NCI-H2081 treated with DMSO at 0.1 percent for 48 hours (cell line): ENCODE measurements at places on chromosomes 3 and 15.

- no peak for DNase-seq
Observed at GRCh38 chr3:111677007-111677392, 81.9 kb upstream of the ZBED2 start.

DNA sequence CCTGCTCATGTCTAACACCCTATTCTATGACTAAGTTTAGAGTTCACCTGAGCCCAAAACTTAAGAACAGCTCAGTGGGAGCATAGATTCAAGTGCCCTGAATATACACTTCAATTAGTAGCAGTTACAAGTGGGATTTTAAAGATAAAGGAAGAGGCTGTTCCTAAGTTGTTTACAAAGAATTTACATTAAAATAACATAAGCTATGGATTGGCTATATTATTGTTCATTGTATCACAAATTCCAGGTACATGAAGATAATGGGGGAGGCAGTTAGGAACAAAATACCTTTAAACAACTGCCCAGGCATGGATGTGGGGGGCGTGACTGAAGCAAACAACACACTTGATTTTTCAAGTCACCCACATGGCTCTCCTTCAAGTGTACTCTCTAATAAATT lies 52.7 kb downstream of the ROPN1B start:
- no peak for DNase-seq

GRCh38 chr15:34943711-34944110 lies 25.8 kb downstream of the AQR start:
- DNase-seq: no peak

DNA sequence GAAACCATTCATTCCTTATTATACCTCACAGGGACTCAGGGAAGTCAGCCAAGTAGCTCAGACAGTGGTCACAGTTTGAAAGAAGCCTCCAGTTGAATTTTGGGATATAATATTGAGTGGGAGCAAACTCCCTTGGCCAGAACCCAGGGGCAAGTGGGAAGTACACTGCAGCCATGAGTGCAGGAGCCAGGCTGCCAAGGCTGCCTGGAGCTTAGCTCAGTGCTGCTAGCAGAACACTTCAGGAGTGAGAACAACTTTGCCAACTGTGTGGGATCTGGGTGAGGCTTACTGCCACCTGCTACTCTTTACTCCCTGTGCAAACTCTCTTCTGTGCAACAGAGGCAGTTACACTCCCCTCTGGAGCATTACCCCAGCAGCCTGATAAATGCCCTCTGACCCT lies 4.6 kb downstream of the OR5K3 start:
- DNase-seq: no peak

DNA sequence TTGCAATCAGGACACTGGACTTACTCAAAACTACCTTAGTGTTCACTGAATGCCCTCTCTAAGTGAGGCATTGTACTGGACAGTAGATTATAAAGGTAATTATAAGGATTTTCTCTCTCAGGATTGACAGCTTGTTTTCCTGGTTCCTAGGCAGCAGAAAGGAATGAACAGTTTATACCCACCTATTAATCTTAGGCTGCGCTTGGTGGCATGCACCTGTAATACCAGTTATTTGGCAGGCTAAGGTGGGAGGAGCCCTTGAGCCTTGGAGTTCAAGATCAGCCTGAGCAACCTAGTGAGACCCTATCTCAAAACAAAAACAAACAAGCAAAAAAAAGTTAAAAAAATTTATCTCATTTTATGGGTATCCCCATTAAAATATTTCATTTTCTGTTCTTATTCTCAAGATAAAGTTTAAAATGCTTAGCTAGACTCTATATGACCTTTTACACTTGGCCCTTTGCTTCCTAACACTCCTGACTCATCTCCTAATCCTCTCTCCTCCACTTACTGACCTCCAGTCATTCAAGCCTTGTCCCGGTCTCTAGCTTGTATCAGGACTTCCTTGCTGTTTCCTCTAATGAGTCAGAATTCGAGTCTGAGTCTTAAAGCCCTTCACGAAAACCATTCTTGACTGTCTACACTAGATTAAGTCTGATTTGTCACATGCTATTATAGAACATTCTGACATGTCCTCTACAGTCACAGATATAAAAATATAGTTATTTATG lies 348.6 kb downstream of the NLGN1 start:
- DNase-seq: no peak

GRCh38 chr15:29750754-29751153 lies 71.5 kb downstream of the TJP1 start:
- no peak for DNase-seq

- DNase-seq: no peak
Observed at GRCh38 chr15:59268168-59268851, 61.7 kb downstream of the LDHAL6B start.

DNA sequence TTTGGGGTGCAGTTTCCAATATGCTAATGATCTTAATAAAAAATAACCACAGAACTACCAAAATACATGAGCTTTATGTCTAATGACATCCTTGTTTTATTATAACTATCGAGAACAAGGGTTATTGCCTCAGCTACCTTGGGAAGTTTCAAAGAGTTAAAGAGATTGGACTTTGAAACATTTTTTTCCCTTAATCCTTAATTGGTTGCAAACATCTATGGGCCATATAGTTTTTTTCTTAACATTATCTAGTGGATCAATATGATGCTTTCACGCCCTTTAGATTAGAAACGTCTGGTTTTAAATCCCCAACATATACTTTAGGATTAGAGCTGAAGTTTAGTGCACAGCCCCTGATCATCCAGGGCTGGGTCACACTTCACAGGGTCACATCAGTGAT lies 219.2 kb upstream of the SGO1 start:
- DNase-seq: no peak

GRCh38 chr15:45187894-45188830 lies at the start of gene SHF:
TSS of gene SHF (minus strand) at chr15:45187966. CDS start at chr15:45187951, 15 bp downstream.
- DNase-seq: no peak

GRCh38 chr15:75065851-75066509 lies 42.6 kb downstream of the PPCDC start:
- DNase-seq: no peak

DNA sequence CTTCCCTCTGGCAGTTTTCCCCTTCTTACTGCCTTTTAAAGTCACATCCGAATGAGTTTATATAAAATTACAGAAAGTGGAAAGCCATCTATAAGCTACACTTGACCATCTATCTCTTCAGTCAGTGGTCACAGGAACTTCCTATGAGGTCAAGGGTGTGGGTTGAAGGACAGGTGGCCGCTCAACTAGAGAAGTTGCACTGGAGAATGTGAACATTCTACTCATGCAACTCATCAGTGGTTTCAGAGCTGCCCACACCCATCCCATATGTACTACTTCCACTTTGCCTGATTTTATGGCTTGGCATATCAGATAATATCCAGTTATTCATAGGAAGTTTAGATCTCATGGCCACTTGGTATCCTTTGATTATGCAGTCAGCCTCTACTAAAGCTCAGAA lies 57.4 kb upstream of the TMEM158 start:
- no peak for DNase-seq

GRCh38 chr15:29682361-29682760 lies 139.9 kb downstream of the TJP1 start:
- no peak for DNase-seq

DNA sequence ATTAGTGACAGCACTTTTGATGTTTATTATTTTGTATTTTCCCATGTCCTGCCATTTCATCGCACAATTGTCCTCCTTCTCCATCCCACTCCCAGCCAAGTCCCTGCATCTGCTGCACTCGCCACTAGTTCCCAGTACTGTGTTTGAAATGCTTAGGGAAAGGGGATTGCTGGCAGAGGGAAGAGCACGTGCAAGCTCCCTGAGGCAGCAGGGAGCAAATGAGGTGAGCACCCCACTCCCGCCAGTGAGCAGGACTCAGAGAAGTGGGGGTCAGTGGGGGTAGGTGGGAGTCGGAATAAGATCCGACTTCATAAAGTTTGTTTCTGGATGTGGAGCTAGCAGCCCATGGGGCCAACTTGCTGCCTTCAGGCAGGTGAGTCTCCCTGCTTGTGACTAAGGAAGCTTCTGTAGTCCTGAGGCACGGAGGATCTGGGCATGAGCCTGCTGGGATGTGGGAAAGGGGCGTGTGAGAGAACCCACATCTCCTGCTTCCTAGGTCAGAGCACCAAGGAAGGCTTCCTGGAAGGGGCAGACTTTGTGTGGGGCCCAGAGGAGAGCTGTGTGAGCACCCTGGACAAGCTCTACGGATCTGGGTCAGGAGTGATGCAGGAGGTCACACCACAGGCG lies 99.7 kb upstream of the TLE3 start:
- no peak for DNase-seq

DNA sequence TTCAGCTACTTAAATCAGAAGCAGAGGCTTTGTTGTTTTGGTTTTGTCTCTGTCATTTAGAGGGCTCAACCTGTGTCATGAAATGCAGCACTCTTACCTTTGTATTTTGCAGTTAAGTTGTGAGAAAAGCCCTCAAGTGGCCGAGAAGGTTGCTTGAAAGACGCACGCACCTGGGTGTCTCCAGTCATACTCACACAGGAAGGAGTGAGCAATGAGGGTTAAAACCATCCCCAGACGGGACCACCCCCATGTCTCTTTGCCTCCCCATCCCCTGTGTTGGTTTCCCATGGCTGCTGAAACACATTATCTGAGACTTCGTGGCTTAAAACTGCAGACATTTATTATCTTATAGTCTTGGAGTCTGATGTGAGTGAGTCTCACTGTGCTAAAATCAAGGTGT lies 376.1 kb upstream of the CFAP20DC start:
- no peak for DNase-seq

GRCh38 chr15:73141216-73141900 lies 89.1 kb downstream of the NEO1 start:
- no peak for DNase-seq

DNA sequence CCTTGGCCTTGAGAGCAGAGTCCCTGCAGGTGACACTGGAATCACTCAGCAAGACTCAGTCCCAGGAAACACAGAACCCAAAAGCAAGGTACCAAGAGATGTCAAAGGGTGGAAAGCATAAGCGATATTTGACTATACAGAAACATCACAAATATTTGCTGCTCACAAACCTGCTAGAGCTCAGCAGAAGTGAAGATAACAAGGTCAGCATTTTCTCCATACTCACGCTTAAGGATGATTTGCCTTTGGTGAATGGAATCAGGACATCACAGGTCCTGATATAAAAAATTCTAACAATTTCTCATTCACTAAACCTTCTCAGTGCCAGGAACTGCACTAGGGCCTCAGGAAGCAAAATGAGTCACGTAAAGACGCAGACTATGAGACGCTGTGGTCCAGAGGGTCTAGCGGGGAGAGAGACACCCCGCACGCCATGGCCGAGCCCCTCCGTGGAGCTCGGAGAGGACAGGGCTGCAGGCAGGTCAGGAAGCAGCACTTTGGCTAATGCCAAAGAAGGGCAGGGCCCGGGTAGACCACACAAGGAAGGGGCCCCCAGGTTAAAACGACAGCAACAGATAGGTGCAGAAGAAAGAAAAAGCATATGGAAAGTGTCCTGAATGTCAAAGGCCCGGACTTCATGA lies 10.7 kb downstream of the PCSK6 start:
- DNase-seq: no peak

- DNase-seq: no peak
Observed at GRCh38 chr3:44072601-44073540, 168.8 kb upstream of the TOPAZ1 start.

GRCh38 chr15:71469413-71469812 lies 340.9 kb upstream of the NR2E3 start:
- DNase-seq: no peak

GRCh38 chr3:120404876-120405275 lies 45.9 kb downstream of the FSTL1 start:
- DNase-seq: no peak

GRCh38 chr3:137066092-137066491 lies 108.3 kb downstream of the IL20RB start:
- DNase-seq: no peak

DNA sequence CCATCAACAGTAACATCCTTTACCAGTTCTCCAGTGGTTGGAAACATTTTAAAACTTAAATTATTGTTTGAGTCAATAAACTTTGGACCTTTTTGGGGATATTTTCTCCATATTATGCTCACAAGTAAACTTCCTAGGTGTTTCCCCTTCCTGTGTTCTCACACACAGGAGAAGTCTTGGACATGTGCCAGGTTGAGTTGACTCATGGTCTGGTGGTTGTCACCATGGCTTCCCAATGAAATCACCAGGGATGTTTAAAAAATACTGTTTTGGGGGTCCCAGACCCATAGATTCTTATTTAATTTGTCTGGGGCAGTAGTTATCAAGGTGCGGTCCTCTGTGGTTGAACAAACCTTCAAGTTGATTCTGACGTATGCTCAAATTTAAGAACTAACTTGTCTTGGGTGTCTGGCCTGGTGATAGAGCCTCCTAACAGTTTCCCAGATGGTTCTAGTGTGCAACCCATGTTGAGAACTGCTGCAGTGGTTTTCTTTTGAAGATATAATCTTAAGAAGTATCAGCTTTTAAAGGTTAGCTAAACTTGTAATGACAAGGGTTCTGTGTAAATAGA lies 291.8 kb downstream of the EDEM1 start:
- DNase-seq: no peak

DNA sequence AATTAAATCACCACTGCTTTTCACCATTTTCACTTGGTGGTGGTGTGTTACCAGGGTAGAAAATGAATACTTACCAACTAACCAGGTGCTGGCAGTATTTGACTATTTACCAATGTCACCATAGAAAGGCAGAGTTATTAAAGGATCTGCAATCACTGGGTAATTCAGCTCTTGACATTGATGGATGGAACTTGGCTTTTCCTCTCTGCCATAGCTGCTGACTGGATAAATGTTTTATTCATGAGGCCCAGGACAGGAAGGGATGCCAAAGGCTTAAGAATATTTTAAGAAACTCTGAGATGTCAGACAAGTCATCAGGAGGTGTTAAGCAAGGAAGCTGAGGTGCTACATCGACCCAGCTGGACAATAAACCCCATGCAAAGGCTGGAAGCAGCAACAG lies 495.5 kb upstream of the CFAP20DC start:
- DNase-seq: no peak

DNA sequence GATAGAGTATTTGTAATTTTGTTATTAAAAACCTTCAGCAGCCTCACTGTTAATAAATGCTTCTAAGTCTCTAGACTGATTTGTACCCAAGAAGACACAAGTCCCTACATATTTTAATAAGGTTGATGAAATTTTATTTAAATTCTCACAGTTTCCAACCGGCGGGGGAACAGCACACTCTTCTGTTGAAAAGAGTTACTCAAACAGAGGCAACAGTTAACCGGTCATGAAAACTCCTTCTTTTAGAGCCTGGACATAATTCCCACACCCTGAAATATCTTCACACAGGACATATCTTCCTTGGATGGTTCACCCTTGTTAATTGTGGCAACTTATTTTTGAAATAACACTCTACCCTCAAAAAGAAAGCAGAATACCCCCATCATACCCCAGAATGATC lies 278.8 kb downstream of the FOXP1 start:
- no peak for DNase-seq

GRCh38 chr15:38864827-38865581 lies 300.4 kb upstream of the RASGRP1 start:
- DNase-seq: no peak

DNA sequence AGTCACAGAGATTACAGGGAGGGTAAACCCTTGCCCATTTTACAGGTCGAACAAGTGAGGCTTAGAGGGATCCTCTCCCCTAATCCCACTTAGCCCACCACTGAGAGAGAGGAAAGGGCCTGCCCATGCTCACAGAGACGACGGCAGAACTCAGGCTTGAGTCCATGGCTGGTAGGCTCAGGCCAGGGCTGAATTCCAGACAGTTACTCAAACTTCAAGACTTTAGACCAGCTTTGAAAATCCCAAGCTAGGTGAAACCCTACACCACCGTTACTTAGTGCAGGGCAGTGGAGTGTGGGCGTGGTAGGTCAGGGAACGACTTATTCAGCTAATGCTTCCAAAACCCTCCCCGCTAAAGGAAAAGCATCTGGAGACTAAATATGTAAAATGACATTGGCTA lies 16.4 kb downstream of the GRIP2 start:
- DNase-seq: no peak

- no peak for DNase-seq
Observed at GRCh38 chr3:159938714-159939113, 49.9 kb upstream of the IL12A start.
